Dermis blood vessel endothelial cell (primary cell): ENCODE measurements at places on chromosomes 5 and 9.

- DNase-seq: no peak
These were observed 34.0 kb downstream of the ADAM19 start for GRCh38 chr5:157541447-157542118.

- DNase-seq: no peak
These were observed 6.3 kb downstream of the FGF18 start for GRCh38 chr5:171425596-171426244.

DNA sequence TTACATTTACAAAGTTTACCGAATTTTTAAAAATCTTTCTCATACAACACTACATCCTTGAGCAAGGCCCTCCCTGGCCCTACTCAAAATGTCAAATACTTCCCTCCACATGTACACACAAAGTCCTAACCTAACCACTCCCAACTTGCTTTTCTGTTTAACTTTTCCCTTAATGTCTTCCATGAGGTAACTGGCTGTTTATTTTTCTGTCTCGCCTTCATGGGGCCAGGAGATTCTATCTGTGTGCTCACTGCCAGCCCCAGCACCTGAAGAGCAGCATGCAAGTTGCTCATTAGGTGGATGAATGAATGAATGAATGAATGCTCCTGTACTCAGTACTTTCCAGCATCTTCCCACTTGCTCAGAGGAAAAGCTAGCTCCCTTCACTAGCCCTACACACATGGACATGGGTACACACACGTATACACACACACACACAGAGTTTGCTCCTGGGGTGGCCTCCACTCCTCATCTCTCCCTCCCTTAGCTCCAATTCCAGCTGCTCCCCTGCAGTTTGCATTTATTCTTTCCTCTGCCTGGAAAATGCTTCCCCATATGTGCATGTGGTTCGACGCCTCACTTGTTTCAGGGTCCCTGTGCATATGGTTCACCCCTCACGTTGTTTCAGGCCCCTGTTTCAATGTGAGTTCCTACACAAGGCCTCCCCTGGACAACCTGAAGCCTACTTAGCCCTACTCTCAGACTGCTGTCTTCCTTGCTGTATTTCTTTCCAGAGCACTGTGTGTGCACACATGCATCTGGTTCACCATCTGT lies 165.2 kb downstream of the ROR2 start:
- DNase-seq: no peak

- no peak for DNase-seq
These were observed 530.5 kb downstream of the MTRR start for GRCh38 chr5:8399471-8399870.

- no peak for DNase-seq
These were observed 255.3 kb upstream of the SMARCA2 start for GRCh38 chr9:1759771-1760300.

DNA sequence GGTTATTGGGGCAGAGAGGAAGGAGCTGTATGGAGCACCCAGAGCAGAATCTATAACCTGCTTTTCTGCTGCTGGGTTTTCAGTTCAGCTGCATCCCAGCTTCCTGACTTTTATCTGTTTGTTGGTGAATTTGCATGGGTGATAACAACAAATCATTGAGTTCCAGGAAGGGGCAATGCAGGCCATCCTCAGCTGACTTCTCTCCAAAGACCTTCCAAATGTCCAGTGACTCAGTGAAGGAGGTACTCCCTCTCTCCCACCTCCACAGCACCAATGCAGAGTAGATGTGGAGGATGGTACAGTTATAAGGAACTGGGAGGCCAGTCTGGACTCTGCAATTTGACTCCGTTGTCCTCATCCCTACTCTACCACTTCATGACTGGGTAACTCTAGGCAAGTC lies 1.6 kb upstream of the TXN start:
- DNase-seq: no peak
